Activated CD8-positive, alpha-beta memory T cell treated with anti-CD3 and anti-CD28 coated beads for 1 hour (primary cell): ENCODE measurements at places on chromosomes 2 and 18.

- no peak for DNase-seq
Observed at GRCh38 chr2:240628808-240629618, 3.7 kb downstream of the GPR35 start.

GRCh38 chr2:10265329-10266132, 37.2 kb upstream of the HPCAL1 start:
- DNase-seq, result no peak

DNA sequence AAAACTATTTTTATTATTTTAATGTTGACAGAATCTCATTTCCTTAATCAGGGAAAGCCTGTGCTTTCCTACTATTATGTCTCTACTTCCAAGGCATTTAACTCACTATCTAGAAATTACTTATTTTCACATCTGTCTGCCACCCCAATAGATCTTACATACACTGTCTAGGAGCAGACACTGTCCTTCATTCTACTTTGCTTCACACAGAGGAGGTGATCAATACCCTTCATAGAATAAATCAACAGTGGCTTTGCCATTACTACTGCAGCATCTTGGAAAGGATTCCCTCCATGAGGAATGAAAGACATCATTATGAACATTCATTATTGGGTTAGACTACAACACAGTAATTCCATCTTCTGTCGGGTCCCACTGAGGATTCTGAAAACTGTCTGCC, 31.7 kb downstream of the CDH20 start:
- no peak for DNase-seq

DNA sequence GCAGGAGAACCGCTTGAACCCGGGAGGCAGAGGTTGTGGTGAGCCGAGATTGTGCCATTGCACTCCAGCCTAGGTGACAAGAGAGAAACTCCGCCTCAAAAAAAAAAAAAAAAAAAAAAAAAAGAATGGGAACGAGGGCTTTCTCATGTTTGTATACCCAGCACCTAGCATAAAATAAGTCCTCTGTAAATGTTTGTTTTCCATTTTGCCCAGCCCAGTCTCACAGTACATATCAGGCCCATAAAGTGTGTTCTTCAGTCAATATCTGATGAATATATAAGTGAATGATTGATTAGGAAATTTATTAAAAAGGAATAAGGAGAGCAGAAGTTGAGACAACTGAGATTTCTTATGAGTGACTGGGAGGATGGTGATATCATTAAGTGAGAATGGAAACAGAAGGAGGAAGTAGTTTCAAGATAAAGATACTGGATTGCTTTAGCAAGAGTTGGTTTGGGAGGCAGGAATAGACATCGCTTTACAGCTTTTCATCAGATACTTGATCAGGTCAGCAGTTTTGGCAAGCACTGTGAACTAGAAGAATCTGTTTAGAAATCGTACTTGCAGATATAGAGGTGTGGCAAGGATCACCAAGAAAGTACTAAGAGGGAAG, 327.5 kb downstream of the KIAA1328 start:
- no peak for DNase-seq

DNA sequence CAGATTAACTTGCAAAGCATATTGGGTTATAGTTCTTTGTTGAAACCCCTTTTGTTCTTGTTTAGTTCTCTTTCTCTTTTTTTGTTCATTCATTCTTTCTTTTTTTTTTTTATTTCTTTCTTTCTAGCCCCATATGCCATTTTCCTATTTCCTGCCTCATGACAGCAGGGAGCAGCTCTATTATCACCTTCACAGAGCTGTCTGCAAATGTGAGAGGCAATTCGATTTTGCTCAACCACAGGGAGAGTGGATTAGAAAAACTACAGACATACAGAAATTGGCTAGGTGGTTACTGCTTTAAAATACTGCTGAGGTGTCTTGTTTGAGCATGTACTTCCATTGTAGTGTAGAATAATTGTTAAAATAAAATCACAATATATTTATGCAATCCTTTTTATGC, 44.2 kb upstream of the TBR1 start:
- DNase-seq, result no peak

- no peak for DNase-seq
Observed at GRCh38 chr18:56076723-56077122, 488.7 kb upstream of the TCF4 start.

DNA sequence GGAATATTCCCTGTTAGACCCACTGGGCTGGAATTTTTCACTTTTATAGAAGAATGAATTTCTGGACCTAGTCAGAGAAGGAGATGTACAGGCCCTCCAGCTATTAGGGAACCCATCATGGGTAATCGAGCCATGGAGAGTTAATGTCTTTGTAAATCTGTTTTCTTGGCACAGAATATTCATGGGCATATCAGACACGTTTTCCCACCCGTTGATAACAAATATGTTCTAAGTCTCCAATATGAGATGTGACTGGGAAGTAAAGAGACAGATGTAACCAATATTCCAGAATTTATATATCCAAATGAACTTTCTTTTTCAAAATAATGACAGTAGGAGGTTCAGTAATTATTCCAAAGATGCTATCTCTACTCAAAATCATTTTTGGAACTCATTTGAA, 38.7 kb downstream of the CCDC85A start:
- no peak for DNase-seq

DNA sequence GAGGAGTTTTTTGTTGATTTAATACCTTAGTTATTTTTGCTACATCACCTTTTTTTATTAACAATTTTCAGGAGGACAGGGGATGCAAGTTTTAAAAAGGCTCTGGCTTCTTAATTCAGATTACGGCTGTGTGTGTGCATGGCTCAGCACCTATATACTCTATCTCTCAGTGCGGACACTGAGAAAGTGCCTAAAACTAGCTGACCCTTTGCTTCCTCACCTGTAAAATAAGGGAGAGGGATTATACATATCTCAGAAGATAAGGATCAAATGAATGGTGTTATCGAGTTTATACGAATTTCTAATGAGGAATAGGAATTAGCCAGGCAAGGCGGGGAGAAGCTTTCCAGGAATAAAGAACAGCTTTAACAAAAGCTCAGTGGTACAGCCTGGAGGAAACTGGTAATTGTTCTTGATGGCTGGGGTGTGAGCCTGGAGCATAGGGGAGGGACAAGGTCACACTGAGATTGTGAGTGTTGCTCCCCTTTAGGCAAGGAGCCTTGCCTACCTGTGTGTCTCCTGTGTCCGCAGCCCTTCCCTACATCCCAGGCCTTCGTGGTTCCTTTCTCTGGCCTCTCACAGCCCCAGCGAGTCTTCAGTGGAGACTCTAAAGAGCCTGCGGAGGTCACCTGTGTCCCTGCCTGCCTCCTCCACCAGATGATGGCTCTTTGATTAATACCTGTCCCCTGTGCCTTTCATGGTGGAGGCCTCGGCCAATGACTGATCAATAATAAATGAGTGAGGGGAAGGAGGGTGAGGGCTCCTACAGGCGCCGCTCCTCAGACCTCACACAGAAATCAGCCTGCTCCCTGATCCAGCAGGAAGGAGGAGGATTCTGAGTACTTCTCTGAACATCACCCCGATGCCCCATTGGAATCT, 92.7 kb downstream of the DDX1 start:
- no peak for DNase-seq

- no peak for DNase-seq
Observed at GRCh38 chr18:6644836-6645627, 84.5 kb upstream of the ARHGAP28 start.

DNA sequence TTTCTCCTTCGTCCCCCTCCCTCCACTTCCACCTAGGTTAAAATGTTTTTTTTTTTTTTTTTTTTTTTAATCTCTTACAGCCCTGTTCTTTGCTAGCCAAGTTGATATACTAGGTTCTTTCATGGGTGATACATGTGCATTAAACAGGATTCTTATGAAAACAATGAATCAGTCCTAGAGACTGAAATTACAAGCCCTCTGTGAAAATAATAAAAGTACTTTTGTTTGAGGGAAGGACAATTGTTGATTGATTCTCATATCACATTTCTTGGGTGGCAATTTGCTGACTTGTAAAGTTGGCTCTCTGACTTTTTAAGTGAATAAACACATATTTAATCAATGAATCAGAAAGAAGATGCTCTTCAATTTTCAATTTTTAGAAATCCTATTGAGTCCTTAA, 639.9 kb downstream of the LRP1B start:
- no peak for DNase-seq

GRCh38 chr2:241733391-241734207, 831 bp upstream of the D2HGDH start:
- no peak for DNase-seq

DNA sequence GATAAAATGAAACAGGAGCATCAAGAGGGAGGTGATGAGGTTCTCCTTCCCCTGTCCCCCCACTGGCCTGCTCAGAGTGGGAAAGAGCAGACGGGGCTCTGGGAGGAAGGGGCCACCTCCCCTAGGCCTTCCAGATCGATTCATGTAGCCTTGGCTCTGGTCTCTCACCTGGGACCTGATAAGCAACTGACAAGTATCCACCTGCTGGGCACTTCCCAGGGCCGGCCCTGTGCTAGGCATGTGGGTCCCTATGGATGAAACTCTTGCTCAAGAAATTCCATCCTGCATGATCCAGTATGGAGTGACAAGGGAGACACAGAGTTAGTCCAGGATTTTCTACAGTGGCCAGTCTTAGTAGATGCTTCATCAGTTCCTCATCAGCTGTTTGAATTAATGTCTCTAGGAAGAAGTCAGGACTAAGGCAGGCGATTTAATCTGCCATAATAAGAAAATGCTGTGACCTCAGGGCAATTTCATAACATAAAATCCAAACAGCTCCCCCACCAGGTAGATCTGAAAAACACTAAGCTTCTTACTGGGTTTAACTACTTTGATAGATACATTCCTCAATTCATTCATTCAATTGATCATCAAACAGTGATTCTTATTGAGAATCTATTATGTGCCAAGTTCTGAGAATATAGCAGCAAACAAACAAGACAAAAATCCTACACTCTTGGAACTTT, 44.7 kb upstream of the ZFP36L2 start:
- no peak for DNase-seq

DNA sequence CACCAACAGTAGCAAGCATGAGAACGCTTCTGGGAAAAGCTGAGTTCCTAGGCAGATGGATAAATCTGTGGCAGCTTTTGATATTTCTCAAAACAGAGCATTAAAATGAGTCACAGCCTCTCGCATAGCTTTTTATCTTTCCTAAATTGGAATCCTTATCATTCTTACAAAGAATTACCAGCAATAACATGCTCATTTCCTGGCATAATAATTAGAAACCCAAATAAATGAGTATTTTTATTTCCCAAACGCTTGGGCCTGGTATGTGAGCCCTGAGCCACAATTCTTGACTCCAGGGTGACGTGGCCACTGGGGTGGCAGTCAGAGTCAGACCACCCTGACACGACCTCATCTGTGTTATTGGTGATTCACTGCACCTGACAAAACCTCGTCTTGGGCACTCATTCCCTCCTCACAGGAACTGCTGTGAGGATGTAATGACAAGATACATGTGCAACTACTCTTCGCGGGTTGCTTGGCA, 210.7 kb downstream of the ARL4C start:
- no peak for DNase-seq
